Stimulated activated CD8-positive, alpha-beta memory T cell treated with anti-CD3 and anti-CD28 coated beads, Interleukin-7, amount 100 ng/mL, for 24 hours (primary cell): ENCODE measurements at places on chromosomes 2 and 18.

DNA sequence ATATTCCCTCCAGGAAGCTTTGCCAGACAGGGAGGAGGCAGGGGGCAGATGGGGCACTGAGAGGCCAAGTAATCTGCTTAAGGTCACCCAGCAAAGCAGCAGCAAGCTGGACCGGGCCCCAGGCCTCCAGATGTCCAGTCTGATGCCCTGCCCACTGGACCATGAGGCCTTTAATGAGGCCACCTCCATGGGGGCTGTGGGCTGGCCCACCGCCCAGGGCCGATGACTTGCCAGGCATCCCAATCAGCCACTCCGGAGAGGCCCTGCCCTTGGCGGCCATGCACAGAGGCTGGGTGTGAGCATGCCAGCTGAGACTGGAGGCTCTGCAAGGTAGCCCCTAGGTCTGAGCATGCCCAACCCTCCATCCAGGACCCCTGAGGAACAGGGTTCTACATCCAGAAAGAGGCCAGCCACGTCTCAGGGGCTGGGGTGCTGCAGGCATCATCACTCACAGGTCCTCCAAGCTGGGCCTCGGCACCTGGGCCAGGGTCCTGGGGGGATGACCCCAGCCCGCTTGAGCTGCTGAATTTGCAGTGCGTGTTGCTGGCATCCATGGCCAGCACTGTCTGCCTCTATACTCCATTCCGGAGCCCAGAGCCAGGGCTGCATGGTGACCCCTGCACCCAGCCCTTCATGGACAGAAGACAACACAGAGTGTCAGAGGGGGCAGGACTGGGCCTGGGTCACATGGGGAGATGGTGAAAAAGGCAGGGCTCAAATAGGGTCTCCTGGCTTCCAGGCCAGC is 164.2 kb downstream of the INHBB start:
- no peak for DNase-seq

- DNase-seq: no peak
These were observed 576 bp downstream of the NYAP2 start for GRCh38 chr2:225400060-225400511.

- DNase-seq: no peak
These were observed 133.4 kb upstream of the SPATS2L start for GRCh38 chr2:200172944-200173581.

- DNase-seq: no peak
These were observed 68.9 kb upstream of the BOD1L2 start for GRCh38 chr18:57077786-57078552.

GRCh38 chr2:210233487-210233886 is 8.2 kb upstream of the ACADL start:
- no peak for DNase-seq

GRCh38 chr2:226631671-226632070 is 167.9 kb downstream of the IRS1 start:
- no peak for DNase-seq

- no peak for DNase-seq
These were observed 1488.0 kb upstream of the CELF4 start for GRCh38 chr18:39053571-39053970.

- no peak for DNase-seq
These were observed 41.6 kb upstream of the ALMS1 start for GRCh38 chr2:73343992-73344391.

DNA sequence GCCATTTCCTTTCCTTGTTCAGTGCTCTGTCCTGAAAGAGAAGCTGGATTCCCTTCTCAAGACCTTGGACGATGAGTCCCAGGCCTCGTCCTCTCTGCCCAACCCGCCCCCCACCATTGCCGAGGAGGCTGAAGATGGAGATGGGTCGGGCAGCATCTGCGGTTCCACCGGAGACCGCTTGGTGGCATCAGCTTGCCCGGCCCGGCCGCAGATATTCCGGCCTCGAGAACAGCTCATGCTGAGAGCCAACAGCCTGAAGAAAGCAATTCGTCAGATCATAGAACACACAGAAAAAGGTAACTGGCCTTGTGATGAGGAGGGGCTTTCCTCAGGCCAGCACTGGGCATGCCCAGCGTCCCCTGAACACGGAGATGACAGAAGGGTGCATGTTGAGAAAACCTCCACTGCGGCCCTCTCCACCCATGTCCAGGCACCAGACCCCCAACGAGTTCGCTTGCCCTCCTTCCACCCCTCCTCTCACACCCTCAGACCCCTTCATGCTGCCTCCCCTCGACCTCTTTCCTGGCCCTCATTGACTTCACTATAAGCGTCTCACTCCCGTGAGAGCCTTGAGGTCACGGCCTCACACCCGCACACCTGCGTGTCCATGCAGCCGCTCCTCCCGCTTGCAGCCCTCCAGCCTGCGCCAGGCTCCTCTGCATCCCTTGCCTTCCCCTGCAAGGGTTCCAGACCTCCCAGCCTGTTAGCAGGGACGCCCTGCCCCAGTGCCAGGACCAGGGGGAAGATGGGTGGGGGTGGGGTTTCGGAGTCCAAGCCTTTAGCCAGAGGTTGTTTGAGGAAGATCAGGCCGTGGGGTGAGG is 95.0 kb downstream of the DGKD start:
- DNase-seq: no peak

- no peak for DNase-seq
These were observed 879.0 kb downstream of the CBLN2 start for GRCh38 chr18:71665131-71665530.

GRCh38 chr2:150688016-150688415 is 200.5 kb upstream of the RND3 start:
- DNase-seq: no peak

DNA sequence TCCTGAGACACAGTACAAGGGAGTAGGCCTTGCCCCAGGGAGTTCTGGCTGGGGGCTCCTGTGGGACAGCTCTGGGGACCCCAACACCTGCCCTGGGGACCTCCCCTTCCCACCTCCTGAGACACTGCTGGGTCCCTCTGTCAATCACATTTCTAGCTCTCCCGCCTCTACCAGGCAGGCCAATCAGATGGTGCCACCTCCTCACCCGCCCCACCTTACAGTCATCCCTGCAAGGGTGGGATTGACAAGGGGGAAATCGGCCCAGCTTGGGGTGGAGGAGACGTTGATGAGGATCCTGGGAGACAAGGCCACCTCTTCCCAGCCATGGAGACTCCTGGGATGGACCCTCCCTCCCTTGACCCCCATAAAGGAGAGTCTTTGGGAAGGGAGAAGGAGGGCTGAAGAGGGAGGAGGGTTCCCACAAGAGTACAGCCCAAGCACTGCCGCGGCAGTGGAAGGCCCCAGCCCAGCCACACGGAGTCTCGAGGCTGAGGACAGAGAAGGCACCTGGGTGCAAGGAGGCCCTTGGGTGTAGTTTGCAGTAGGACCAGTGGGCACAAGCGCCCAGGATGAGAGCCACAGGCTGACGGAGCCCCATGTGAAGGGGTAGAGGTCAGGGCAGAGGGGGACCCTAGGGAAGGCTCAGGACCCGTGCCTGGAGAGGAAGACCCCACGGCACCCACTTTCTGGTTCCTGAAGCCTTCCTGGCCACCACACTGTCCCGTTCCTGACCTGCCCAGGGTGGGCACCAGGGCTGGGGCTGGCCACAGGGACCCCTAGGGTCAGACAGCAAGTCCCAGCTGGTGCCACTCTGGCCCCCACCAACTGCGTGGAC is 109.9 kb upstream of the OTOS start:
- no peak for DNase-seq

- no peak for DNase-seq
These were observed 1215.8 kb downstream of the CNTNAP5 start for GRCh38 chr2:125240870-125241269.

- no peak for DNase-seq
These were observed 215.0 kb downstream of the IRS1 start for GRCh38 chr2:226584518-226585055.

DNA sequence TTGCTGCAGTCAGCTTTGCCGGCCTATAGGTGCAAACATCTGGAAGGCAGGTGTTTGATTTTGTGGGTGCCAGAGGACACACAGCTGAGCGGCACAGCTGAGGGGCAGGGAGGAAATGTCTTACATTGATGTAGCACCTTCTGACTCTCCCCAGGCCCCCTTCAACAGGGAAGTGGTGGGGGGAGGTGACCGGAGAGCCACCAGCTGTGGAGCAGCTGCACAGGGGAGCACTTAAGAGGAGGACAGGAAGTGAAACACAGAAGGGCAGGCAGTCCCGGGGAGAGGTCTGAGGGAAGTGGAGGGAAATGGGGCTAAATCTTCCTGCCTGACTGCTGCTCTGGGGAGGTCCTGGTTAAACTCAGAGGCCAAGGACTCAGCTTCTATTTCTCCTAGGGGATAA is 409.1 kb downstream of the TNS1 start:
- DNase-seq: no peak

GRCh38 chr18:26821181-26821580 is 44.3 kb downstream of the AQP4 start:
- no peak for DNase-seq
